ENCODE measurements at places on chromosomes 11 and 22.
A peak's percentile ranks its signal among the peaks of the same experiment; 100 is the strongest.

DNA sequence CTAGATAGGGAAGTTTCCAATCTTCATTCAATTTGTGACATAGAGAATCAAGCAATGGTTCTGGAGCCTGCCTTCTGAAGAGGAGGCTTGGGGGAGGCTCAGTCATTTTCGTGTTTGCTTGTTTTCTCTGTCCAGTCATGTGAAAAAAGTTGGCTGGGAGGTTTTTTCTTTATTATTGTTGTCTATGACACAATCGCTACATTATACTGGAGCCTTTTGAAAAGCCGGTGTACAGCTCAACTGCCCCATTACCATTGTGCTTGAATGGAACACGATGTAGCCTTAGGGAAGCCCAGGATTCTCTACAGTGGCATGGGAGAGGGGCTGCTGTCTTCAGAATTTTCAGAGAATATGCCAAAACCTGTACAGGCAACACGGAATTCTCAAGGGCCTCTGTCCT is 57.9 kb upstream of the NCAM1 start:
- no peak for DNase-seq

- DNase-seq = no peak
Measured at GRCh38 chr11:75133976-75134375, 16.9 kb upstream of the SLCO2B1 start.

DNA sequence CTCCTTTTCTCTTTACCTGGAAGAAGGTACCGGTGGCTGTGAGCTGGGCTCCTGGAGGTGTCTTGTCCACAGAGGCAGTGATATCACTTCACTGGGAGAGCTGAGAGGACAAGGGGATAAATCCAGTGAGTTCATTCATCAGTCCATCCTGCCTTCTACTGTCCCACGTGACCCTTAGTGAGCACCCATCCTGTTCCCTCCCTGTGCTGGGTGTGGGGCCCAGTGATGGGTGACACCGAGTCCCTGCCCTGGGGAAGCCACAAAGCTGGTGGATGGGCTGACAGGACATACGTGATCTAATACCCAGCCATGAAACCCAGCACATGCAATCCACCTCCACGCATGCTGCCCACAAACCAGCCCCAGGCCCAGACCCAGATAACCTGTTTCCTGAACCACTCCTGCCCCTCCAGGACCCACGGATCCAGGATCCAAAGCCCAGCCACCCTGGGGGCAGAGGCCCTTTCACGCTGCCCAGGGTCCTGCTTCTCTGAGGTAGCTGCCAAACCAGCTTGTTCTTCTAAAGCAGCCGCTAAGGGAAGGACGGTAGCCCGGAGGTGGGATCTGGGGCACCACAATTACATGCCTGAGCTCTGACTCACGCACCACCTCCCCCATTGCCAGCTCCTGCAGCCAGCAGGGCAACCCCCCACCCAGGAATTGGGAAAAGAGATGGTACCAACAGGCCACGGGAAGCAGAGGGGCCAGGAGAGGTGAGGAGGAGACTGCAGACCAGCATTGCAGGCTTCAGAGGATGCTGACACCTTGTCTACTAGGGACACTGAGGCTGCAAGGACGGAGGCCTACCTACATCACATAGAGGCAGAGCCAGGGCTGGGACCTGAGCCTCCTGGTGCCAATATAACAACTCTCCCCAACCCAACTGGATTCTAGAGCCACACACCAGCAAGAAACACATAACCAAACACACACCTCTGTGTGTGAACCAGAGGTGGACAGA is 35.2 kb downstream of the GDPD5 start:
- no peak for DNase-seq

DNA sequence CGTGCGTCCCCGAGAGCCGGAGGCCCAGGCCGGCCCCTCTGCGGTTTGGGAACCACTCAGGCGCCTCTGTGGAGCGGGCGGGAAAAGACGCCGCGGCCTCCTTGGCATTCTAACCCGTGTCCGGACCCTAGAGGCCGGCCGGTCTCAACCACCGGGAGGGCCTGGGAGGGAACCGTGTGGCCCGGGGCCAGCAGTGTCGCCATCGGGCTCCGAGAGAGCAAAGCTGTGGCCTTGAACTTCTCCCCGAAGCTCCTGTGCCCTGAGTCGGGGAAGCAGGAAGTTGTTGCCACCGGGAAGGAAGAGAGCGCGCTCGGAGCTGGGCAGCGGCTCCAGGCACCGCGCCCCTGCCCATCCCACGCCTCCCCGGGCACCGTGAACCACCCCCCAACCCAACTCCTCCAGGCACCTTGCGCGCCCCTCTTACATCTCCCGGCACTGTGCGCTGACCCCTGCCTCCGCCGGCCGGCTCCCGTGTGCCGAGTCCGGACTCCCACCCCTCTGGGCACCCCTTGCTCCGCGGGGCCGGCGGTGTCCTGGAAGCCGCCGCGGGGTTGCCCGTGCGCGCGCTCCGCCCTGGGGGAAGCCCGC is 80.0 kb upstream of the PPARA start:
- DNase-seq = no peak

DNA sequence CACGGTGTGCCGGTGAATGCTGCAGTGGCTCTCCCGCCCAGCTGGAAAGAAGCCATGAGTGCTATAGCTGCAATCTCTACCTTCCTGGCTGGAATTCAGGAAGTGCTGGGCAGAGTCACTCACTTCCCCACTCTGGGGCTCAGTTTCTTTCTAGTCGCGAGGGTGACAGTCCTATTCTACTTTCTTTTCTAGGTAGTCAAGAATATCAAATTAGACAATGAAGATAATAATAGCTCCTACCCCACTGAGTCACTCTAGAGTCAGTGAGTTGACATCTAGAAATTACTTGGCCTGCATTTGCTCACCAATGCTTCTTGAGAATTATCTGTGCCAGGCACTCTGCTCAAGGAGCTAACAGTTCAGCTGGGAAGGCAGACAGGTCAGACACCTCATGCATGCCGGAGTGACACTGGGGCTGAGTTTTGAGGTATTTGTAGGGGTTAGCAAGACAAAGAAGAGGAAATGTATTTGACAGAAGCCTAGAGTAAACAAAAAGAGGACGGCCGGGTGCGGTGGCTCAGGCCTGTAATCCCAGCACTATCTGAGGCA is 3.2 kb downstream of the CENPM start:
- no peak for DNase-seq

DNA sequence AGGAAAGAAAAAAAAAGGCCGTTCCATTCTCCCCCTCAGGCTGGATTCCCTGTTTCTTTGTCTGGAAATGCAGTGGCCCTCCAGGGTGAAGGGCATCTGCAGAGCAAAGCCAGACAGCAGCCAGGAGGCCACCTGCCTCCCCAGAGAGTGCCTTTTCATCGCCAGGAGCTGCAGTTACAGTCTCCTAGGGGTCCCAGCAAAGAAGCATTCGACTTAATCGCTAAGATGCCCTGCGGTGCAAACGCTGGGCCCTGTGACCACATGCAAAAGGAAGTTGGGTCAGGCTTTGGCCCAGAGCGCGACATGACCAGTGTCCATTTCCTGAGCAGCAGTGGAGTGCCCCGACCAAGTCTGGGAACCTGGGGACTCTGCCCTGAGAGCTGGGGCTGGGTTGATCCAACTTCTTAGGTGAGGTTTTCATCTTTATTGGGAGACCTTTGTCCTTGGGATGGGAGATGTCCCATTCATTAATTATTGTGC is 304.6 kb downstream of the OPCML start:
- no peak for DNase-seq

DNA sequence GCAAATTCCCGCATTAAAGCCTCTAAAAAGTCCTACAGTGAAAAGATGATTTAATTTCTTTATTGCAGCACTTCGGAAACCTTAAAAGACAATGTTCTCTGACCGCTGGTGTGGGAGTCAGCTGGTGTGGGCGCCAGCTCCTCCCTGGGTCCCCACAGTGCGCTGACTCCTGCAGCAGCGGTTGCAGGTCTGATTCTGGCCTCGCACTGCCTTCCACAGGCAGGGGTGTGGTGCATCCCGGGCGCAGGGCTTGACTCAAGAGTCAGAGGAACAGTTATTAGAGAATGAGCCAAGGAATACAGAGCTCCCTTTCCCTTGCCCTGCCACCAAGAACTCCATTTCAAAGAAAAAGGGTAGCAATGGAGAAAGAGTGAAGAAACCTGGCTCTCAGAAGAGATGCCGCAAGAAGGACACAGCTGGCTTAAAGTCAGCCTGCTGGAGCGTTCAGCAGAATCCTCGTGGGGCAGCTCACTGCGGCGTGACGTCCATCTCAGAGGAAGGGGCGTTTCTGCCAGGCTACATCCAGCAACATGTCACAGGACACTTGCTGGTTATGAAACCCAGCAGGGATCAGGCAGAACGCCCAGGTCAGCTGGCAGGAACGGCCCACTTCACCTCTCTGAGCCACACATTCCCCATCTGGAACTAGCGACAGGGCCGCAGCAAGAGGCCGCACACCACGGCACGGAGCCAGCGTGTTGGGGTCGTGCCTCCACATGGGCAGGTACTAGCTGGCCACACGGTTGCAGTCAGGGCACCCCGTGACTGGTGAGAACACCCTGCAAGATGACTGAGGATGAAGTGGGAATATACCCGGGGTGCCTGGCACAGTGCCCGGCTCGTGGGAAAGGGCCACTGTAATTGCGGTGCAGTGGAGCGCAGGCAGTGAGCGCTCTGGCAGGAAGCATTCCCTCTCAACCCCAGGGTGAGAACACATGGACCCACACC is 18.1 kb upstream of the EFCAB6 start:
- DNase-seq = no peak

GRCh38 chr11:3131330-3131941 is 33.7 kb downstream of the OSBPL5 start:
- no peak for DNase-seq

DNA sequence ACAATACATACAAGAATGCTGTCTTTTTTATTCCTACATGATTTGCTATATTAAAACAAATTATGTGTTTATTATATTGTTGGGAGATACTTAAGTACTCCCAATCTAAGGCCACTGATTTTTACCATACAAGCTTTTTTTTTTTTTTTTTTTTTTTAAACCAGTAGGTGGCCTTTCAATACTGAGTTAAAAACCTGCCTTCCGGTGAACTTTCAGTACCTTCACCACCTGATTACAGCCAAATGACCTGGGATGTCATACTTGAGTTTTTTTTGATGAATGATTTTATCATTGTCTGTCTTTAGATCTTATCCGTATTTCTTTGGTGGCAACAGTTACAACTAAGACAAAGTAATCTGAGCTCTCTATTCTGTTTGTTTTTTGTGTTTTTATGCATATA is 94.0 kb upstream of the FOLH1 start:
- DNase-seq = no peak

- DNase-seq = no peak
Measured at GRCh38 chr11:116958246-116958645, 120.8 kb upstream of the APOA1 start.

GRCh38 chr11:441043-441417 is 781 bp downstream of the ANO9 start:
- peak; percentile 47 for DNase-seq

- no peak for DNase-seq
Measured at GRCh38 chr11:1438261-1438966, 48.2 kb downstream of the MOB2 start.

DNA sequence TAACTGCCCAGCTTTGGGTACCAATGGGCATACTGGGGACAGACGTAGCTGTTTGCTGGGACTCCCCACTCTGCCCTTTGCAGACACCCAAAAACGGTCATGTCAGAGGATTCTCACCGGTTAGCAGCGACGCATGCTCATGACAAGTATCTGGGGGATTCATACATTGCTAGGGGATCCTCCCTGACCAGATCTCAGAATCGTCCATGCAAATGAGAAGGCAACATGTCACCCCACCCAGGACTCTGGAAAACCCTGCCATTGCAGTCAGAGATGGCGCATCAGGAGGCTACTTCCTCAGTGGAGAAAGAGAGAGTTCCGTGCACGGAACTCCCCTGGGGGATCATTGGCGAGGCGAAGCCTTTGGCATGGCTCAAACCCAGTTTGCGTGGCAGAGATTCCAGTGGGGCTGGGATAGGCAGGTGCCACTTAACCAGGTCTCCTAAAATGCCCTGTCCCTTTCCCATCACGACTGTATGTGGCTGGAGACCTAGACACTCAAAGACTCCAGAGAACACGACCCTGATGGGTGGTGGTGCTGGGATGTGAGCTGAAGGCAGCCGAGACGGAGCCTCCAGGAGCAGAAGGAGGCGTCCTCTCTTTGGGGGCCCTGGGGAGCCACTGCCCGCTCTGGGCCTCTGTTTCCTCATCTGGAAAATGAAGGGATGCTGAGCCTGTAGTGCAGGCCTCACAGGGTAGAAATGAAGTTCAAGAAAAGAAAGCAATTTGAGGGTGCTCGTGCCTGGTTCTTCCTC is 4.9 kb downstream of the RGL4 start:
- no peak for DNase-seq

DNA sequence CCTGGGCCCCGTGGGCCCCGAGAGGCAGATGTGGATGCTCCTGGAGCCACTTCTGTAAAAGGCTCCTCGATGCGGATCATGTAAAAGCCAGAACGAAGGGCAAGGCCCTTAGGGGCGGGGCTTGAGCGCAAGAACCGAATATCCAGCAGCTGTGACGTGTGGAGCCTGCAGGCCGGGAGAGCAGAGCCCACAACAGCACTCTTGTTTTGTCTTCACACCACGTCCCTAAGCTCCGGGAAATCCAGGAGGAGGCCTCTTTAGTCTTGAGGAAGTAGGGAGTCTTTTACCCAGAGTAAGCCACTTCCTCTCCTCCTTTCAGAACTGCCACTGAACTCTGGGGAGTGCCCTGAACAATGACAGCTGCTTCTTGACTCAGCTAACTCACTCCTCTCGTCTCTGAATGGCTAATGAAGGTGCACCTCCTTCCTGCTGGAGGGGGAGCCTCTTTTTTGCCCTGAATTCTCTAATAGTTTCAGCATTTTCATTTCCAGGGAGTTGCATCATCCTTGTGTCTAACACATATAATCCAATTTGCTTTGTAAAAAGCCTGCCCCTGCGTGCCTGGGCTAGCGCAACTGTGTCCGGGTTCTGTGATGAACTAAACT is 12.5 kb downstream of the L3MBTL2 start:
- no peak for DNase-seq

DNA sequence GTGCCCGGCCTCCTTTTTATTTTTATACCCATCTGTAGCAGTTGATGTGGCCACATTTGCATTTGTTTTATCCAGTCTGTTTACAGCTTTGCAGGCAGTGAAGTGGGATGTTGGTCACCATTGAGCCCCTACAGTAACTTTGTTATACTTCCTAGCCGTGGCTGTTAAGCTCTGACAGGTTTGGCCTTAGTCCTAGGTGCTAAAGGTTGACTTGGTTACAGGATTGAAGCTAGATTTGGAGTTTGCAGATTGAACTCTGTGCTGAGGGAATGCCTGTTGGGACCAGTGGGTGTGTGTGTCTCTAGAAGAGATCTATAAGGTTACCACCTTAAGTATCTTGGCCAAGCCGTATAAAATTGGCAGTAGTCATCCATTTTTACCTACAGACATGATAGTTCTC is 91.2 kb downstream of the PPP6R3 start:
- DNase-seq = no peak

DNA sequence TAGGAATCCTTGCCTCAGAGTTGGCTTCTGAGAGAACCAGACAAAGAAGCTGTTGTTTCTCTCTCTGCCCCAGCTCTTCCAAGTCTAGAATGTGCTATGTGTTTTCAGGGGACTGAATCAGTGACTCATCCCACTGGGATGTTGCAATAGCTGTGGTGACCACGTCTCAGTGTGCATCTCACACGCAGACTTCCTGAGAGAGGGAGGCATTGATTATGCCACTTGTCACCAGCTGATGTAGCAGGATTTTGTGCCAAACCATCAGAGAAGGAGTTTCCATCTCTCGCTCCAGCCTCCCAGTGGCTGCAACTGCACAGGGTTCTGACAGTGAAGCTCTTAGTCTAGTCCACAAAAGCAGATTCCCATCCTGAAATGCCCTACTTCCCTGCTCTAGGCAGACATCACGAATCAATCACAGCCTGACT is 455.8 kb downstream of the MIAT start:
- DNase-seq = no peak

Measured in NCI-H1417 (cell line).